ENCODE measurements at places on chromosomes 16 and 17. TPM values are rescaled to one million over a fixed set of nuclear protein-coding genes. Genes with fewer than 3 reads are reported as not detected.

ZP2 gene
- total RNA-seq: not detected

DNA sequence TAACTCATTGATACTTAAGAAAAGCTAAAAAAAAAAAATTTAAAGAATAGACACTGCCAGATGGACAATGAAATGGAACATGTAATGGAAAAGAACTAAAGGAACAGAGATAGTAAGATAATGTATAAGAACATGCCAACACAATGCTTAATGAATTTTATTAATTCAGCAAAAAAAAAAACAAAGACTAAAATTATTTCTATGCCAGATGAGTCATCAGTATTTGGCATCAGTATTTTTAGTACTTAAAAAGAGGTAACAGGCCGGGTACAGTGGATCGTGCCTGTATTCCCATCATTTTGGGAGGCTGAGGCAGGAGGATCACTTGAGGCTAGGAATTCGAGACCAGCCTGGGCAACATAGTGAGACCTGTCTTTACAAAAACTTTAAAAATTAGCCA, 168.5 kb downstream of the CYB561 start:
- no peak for DNase-seq

FGF11 gene
- total RNA-seq: 11.7 TPM

- DNase-seq: peak; percentile 68
Measured at GRCh38 chr17:82871056-82871775, 31.4 kb upstream of the ZNF750 start.

GRCh38 chr17:40105861-40106759, 5.7 kb upstream of the NR1D1 start:
- DNase-seq: no peak

All from Right ventricle myocardium inferior (tissue), 1 donor.